ENCODE measurements at places on chromosomes 1 and 21. TPM values are rescaled to one million over a fixed set of nuclear protein-coding genes. Genes with fewer than 3 reads are reported as not detected.

- DNase-seq, result no peak
Measured at GRCh38 chr1:98021126-98021525, 100.3 kb upstream of the DPYD start.

DNA sequence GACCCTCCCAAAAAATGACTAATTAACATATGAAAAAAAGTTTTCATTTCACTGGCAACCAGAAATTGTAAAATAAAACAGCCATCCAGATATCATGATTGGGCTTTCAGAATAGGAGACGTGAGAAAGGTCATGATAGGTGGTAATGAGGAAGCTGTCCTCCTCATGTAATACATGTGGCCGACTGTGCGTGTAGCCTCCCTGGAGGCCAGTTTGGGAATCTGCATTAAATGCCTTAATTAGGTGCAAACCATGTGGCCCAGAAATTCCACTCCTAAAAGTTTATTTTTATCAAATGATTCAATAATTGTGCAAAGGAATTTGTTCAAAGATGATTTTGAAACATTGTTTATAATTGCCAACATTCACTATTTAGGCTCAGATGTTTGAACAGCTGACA is 127.6 kb upstream of the C1orf105 start:
- DNase-seq, result no peak

- DNase-seq, result no peak
Measured at GRCh38 chr1:194300776-194301175, 1114.4 kb upstream of the B3GALT2 start.

The CDC42 gene
- polyA plus RNA-seq, result 498 TPM

The HSD3B1 gene
- polyA plus RNA-seq, result not detected

DNA sequence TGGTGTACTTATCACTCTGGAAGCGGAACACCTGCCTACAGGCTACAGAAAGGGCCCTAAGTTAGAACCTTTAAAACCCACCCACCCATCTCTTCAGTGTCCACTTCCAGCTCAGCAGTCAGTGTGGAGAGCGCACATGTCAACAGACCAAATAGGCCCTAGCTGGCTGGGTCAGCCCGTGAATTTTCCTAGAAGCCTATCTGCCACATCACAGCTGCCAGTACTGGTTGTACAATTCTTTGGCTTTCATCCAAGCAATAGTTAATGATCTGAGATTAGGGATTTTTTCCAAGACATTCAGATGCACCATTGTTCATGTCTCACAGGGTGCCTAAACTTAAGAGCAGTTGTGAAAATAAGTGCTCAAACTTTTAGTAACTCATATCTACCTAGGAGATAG is 197.1 kb downstream of the KCNK2 start:
- no peak for DNase-seq

DNA sequence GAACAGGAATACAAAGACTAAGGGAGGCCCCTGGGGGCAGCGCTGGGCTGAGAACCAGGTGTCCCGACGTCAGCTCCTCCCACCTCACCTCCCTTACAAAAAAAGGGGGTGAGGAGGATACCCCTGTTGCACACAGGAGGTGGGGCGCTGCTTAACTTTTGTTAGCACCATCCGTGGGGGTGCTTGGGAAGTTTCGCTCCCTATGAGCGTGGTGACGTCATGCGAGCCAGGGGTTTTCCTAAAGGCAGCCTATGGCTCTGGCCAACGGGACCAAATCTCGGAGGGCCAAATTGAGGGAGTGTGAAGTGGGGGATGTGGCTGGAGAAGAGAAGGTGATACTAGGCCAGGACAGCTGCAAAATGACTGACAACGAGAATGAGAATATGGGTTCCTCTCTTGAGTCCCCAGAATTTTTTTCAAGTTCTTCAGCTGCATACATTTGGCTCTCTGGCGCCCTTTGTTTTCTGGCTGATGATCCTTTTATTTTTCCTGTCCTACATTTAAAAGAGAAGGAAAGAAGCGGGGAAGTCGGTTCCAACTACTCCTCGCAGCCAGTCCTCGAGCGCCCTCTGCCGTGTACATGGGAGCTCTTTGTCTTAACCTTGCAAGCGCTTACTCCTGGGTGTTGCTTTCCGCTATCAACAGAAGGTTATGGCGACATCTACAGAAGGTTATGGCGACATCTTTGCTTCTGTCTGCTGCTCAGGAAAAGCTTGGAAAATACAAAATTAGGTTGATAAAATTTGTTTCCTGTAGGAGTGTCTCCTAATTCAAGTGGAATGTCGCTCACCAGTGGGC is 48.0 kb upstream of the ZC3H11B start:
- DNase-seq, result peak; percentile 56

GRCh38 chr1:186178426-186179043 is 196.5 kb downstream of the TPR start:
- no peak for DNase-seq

DNA sequence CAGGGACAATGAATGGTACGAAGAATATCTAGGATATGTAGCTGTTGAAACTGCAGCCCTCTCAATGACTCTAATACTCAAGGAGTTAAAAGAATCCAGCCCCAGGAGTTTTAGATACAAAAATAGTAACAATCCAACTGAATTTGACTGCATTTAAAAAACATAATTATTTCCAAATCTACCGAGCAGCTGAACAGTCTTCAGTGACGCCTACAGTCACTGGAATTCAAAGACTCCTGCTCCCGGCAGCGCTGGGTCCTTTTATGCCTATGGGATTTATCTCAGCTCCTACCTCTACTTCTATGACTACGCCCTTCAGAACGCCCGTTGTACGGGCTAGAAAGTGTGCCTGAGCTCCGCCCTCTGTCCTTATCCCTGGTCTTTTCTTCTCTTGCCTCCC is 55.7 kb downstream of the WARS2 start:
- DNase-seq, result no peak

DNA sequence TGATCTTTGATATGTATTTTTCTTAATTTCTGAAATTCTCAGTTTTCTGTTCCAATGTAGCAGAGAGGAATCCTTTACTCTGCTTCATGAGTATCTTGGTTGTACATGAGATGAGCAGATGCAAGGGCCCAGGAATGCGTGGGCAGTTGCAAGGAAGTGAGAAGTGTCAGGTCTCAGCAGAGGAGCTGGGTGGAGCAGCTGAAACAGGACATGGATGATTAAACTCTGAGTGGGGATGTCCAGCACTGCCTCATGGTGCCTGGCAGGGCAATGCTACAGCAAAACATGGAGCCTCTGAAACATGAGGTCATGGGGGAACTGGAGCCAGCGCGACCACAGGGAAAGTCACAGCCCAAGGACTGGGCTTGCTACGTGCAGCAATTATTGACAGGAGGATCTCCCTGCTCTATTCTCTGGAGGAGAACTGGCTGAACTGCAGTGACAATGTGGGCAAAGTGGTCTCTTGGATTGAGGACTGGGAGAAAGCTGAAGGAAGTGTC is 48.4 kb downstream of the COLGALT2 start:
- no peak for DNase-seq

The NTRK1 gene
- 0.06 TPM for polyA plus RNA-seq

GRCh38 chr1:53390261-53390660 is 62.4 kb upstream of the LRP8 start:
- DNase-seq, result no peak

DNA sequence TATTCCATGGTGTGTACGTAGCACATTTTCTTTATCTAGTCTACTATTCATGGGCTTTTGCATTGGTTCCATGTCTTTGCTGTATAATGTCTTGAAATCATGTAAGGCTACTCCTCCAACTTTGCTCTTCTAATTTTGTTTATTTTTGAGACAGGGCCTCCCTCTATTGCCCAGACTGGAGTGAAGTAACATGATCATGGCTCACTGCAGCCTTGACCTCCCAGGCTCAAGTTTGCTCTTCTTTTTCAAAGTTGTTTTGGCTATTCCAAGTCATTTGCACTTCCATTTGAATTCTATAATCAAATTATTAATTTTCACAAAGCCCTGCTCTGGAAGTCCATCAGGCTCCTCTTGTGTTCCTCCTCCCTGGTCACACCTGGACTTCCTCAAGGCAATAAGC is 90.2 kb upstream of the SGIP1 start:
- DNase-seq, result no peak

DNA sequence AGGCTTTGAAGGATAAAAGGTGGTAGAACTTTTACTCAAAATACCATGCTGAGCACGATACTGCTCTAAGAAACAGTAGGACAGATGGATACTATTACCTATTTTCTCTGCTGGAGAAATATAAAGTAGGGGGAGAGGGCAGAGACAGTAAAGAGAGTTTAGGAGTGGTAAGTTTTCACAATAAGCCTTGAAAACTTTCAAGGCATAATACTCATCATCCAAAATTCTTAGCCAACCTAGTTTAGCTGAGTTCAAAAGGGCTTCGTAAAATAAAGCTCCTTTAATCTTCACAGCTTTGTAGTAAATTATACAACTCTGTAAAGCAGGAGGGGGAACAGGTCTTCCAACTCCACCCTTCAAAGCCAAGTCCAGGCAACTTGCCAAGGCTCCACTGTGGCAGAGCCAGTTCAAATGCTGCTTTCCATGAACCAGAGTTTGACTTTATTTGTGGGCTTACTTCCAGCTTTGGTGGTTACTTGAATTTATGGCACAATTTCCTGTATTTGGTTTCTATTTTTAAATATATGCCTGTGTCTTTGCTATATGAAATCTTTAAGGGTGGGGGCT is 15.5 kb downstream of the TEX38 start:
- no peak for DNase-seq

GRCh38 chr1:212256369-212256768 is 28.8 kb upstream of the PPP2R5A start:
- peak; percentile 93 for DNase-seq

Measured in CD4-positive, CD25-positive, alpha-beta regulatory T cell (primary cell).